ENCODE measurements at places on chromosomes 2 and 18.
A peak's percentile ranks its signal among the peaks of the same experiment; 100 is the strongest.

DNA sequence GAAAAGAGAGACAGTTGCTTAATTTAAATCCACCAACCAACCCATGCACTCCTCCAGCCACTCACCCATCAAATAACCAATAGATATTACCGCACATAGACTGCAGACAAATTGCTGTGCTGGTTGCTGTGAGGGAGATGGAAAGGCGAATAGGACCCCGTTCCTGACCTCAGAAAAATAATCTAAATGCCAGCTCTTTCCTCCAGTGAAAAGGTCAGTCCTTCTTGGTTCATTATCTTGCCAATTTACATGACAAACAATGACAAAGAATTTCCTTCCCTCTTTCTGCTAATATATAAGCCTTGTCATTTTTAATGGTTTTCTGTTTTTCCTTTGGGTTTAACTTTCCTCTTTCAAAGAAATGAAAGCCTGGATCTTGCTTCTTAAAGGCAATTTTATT lies 61.6 kb downstream of the MEP1B start:
- DNase-seq: no peak

DNA sequence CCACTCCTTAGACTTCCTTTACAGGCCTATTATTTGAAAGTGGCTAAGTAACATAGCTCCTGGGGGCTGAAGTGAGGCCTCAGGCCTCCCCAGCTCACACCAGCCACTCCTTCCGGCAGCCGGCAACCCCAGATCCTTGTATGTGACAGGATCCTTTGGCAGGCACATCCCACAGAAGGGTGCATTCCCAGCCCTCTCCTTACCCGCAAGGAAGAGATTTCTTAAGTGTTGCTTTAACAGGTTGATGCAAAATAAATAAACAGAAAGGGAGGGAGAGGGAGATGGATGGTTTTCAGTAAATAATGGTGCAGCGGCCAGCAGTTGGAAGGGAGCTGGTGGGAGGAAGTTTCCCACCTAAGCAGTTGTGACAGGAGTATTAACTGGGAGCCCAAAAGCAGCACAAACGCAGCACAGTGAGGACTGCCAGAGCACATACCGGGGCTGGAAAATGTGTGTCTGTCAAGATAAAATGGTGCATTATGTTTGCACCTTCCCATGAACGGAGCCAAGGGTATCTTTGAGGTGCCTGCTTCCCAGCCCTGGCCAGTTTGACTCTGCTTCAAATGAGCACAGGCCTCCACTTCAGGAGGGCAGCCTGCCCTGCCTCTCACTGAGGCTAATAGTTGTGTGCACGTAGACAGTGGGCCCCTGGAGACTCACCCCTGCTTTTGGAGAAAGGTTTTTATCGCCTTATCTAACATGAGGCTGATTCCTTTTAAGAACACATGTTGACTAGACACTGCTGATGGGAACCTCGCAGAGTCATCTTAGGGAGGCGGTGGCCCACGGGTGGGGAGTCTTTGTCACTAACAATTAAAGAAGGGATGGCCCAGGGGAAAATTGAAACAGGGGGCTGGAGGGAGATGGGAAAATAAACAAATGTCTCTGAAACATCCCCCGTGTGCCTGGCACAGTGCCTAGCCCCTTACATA lies 32.8 kb downstream of the NRP2 start:
- DNase-seq: no peak

GRCh38 chr2:898319-898718 lies 52.3 kb upstream of the SNTG2 start:
- DNase-seq: no peak

- no peak for DNase-seq
Observed at GRCh38 chr2:1420746-1421480, 7.7 kb downstream of the TPO start.

DNA sequence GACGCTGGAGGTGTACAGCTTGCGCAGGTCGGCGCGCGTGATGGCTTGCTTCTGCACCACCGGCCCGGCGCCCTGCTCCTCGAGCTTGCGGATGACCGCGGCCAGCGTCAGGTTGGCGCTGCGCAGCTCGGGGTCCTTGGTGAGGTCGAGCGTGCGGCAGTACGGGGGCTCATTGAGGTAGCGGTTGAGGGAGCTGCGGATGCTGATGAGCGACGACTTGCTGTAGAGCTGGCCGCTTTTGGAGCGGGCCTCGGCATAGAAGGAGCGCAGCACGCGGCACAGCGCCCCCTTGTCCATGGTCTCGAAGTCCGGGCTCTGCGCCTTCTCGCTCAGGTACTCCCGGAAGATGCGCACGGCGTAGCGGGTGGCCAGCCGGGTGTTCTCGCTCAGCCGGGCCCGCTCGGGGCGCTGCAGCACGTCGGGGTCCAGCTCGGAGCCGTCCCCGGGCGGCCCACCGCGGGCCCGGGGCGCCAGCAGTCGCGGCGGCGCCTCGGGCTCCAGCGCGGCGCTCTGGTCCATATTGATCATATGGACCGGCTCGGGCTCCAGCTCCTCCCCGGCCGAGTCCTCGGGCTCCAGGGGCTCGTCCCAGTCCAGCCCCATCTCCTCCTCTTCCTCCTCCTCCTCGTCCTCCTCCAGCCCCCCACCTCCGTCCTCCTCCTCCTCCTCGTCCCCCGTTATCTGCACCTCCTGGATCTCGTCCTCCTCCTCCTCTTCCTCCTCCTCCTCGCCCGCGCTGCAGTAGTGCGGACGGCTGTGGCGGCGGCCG lies 523 bp downstream of the KCTD1 start:
- DNase-seq: no peak

- DNase-seq: no peak
Observed at GRCh38 chr2:195810340-195811098, 153.5 kb downstream of the SLC39A10 start.

DNA sequence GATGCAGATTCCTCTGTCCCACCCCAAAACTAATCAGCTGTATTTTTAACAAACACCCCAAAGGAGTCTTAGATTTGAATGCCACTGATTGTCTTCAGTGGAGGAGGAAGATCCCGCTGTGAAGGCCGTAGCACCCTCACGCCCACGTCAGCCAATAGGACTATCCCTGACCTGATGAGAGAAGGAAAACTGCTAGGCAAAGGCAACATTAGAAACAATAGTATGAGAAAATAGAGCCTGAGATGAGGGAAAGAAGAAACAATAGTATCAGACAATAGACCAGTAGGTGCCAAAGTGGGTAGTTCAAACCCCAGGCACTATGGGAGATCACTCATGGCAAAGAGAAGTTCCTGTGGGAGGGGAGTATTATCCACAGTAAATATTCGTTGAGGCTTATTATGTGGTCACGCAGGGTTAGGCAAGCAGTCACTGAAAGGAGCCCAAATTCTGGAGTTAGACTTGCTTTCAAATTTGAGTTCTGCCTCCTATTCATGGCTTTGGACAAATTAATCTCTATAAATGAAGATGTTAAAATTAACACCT lies 2.8 kb downstream of the PCBP1 start:
- DNase-seq: no peak

DNA sequence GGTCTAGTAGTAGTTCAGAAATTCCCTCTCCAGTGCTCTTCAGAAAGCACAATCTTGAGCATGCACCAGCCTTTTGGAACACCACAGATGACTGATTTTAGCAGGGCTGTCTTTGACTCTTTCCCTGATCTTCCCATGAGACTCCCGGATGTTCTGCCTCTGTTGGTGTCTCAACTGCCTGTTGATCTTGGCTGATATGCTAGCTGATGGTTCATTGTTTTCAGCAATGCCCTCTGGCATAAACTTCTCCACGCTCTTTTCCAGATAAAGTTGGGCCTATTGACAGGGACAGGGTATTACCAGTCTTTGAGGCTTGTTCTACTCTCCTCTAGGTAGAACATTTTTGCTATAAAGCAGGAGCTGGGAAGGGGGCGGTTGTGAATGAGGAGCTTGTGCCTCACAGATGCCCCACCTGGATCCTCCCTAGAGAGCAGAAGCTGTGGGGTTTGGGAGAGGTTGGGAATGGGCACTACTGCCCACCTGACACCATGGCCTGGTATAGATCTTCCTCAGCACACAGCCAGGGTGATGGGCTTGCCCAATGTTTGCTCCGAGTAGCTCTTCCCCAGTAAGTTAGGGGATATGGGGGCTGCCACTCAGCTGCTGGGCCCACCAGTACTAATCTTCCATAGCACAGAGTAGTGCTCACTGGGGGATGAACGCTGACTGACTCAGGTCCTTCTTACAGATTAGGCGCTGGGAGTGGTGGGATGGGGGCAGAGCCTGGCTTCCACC lies 111.3 kb downstream of the PTGR3 start:
- no peak for DNase-seq

DNA sequence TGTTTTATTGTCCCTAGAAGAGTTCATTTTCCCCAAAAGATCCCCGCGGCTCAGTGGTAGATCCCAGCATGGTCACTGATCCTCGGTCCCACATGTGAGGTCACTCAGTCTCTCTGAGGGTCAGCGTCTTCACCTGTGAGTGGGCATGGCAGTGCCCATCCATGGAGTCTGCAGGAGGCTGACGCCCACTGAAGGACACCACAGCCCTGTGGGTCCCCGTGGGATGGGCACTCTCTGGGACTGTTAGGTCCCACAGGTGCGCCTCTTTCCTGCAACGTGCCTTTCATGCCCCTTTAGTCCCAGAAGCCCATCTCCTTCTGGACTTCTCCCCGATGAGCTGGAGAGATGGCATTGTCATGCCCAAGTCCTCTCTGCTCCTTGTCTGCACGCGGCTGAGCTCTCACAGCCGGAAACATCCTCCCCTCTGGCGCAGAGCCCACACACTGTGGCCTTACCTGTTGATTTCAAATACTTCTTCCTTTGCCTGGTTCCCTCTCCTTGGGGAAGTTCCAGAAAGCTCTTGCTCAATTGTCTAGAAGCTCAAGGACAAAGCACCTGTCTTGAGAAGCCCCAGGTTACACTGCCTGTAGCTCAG lies 75.9 kb downstream of the PTGR3 start:
- DNase-seq: no peak

DNA sequence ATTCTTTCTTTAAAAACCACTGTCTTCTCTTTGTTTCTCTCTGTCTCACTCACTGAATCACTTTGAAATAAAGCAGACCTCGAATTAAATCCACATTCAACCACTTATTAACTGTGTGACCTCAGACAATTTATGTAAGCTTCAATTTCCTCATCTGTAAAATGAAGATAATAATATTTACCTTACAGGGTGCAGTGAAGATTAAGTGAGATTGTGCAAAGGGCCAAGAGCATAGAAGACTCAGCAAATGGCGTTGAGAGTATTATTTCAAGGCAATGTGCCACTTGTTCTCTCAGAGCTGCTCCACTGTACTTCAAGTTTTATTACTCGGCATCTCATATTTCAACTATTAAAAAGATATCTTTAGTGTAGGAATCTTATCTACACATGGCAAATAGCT lies 454.2 kb upstream of the HNRNPA3 start:
- no peak for DNase-seq

GRCh38 chr2:55364189-55365055 lies 55.2 kb downstream of the CCDC88A start:
- DNase-seq: peak; percentile 75

DNA sequence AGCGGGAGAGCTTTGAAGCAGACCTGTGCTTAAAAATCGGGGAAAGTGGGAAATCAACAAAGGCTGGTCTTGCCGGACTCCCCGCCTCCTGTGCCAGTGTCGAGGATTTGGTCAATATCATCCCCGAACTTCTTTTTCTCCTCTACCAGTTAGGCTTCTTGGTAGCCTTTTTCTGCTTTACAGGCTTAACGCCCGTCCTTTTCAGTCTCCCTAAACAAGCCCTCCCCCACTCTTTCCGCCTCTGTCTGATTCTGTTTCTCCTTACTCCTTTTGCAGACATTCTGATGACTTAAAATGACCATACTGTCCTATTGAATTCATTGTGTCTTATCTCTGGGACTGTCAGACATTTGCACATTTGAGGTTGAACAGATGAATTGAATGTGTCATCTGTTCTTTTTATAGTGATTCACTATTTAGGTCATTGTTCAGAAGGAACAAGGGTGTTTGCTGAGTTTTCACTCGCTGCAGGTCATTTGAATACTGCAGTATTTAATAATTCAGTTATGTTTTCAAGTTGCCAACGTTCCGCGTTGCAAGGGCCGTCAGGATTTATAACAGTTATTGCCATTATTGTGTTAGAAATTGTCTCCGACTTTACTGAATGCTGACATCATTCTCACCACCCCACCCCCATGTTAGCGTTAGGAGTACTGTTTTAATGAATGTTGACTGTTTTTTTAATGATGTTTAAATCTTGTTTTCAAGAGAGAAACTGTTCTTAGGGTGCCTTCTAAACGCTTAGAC lies 1.1 kb downstream of the ITGAV start:
- DNase-seq: no peak

DNA sequence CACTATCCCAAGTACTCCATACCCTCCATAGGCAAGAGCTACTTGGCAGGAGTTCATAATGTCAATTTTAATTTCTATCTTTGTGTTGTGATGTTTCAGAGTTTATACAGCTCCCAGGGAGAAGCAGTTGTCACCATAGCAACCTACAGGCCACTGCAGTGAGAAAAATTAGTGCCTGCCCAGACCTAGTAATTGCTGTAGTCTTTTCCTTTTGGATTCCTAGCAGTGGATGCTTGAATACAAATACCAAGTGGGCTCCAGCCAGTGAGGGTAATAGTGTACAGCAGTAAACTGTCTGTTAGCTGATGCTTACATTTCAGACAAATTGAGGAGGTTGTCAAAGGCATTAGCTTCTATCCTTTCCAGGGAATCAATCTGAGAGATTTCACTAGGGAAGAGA lies 26.7 kb downstream of the LHCGR start:
- DNase-seq: no peak

DNA sequence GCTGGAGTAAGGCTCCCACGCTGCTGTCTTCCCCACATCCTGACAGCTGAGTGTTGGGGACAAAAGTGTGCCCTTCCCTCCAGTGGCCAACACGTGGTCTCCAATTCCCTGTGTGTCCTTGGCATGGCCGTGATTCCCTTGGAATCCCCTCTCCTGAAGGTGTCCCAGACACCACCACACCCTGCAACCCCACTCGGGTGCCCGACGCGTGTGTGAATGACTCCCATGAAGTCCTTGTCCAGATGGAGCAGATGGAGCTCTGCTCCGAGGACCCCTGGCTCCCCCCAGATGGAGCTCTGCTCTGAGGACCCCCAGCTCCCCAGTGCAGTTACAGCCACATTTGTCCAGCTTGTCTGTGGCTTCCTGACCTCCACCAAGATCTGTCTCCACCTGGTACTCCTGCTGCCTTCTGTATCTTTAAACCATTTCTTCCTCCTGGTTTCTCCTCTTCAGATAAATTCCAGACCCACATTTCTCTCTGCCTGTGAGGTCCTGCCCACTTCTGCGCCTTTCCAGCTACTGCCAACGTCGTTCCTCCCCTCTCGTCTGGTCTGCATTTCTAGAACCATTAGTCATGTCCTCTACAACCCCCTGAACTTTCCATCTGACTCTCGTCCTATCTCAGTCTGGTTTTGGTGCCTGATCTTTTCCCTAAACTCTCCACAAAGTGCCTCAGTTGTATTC lies 86.8 kb upstream of the PXDN start:
- DNase-seq: no peak
